ENCODE measurements at places on chromosomes 6 and 20. TPM values are rescaled to one million over a fixed set of nuclear protein-coding genes. Genes with fewer than 3 reads are reported as not detected.

The MYLK2 gene
- polyA plus RNA-seq = 0.76 TPM

The NFS1 gene
- polyA plus RNA-seq = 31.3 TPM

GRCh38 chr20:8321001-8321400, 188.9 kb downstream of the PLCB1 start:
- DNase-seq = no peak

- no peak for DNase-seq
Measured at GRCh38 chr20:38199501-38200390, 34.7 kb upstream of the TGM2 start.

All from left kidney (tissue), 8 donors.